CD8-positive, alpha-beta memory T cell (primary cell): ENCODE measurements at places on chromosomes 13 and 19.

- no peak for DNase-seq
These were observed 722 bp downstream of the COLGALT1 start for GRCh38 chr19:17555929-17556813.

DNA sequence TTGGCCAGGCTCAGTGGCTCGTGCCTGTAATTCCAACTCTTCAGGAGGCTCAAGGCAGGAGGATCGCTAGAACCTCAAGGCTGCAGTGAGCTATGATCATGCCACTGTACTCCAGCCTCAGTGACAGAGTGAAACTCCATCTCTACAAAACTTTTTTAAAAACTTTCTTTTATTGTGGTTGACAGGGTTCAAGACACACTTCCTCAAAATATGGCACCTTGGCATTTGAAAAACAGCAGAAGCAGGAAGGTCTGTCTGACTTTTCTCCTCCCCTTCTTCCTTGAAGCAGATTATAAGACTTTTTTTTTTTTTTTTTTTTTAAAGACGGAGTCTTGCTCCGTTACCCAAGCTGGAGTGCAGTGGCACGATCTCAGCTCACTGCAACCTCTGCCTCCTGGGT lies 100.3 kb downstream of the TM9SF2 start:
- DNase-seq, result no peak

- DNase-seq, result no peak
These were observed 25.6 kb upstream of the ZNF91 start for GRCh38 chr19:23420824-23421223.

DNA sequence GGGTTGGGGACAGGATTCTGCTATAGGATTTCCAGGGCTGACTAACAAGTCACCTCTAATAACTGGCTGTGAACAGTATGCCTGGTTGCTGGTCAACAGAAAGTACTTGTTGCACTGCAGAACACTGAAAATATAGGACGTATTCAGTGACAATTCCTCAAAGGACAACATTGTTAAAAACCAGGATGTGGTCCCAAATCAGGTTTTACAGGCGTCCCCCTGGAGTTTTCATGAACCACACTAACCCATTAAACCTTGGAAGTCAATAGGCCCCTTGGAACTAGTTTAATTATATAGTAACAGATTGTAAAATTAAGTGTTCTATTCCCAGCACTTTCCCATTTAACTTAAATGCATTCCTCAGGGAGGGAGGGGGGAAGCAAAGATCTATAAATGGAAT lies 495.4 kb downstream of the TBC1D4 start:
- DNase-seq, result no peak

- DNase-seq, result no peak
These were observed 104.6 kb downstream of the COL4A2 start for GRCh38 chr13:110411688-110412059.

DNA sequence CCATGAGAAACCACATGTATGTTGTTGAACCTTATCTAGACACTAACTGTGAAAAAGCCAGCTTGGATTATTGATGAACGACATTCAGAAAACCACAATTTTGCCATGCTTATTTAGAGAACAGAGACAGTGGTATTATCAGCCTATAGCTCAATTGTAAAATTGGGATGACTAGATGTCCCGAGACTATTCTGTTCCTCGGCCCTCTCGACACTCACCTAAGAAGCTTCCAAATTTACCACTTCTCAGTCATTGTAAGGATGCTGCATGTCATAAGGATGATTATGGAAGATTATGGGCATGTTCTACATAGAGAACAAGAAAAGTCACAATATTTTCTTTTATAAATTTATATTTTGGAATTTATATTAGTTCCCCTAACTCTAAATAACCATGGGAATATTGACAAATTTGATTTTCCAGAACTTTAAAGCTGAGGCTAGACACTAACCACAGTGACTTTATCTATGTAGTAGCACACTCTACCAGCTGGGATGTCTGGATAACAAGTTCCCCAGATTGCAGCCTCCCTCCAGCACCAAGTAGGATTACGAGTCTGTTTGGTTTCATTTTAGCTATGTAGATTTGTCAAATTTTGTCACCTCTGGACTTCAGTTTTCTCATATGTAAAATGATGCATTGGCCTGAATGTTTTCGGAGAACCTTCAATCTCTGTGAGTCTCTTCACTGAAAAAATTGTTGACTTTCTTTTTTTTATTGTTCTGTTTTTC lies 513.6 kb downstream of the IRS2 start:
- DNase-seq, result no peak

GRCh38 chr13:113258321-113259054 lies 38.6 kb upstream of the LAMP1 start:
- DNase-seq, result no peak

GRCh38 chr19:50906217-50906616 lies 5.0 kb downstream of the KLK4 start:
- no peak for DNase-seq

- DNase-seq, result no peak
These were observed 4.6 kb downstream of the GNA11 start for GRCh38 chr19:3098515-3099346.

DNA sequence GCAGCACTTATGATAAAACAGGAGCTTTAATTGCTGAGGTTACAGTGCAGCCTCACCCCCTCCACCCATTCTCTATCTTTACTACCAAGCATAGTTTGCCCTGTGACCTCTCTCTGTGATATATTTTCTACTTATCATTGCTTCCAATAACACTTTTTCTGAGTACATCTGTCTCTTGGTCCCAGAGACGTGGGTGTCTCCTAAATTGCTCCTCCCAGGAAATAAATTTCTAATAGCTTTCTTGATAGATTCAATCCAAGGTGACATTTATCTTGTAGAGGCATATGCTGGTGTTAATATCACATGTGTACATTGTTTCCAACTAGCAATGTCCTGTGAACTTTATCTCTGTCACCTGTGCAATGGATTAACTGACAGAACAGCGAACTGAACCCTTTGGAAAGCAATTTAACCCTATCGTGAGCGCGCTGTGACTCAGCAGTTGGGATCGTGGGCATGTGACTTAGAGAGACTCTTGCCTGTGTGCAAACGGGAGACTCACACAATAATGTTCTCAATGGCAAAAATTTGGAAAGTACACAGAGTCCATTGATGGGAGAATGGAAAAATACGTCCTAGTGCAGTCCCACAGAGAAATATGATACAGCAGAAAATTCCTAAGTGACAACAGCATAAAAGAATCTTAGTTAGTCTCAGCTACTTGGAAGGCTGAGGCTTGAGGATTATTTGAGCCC lies 7.0 kb upstream of the MAP2K2 start:
- DNase-seq, result no peak
